ENCODE measurements at places on chromosomes 12 and 14.
A peak's percentile ranks its signal among the peaks of the same experiment; 100 is the strongest.

GRCh38 chr14:54003064-54003463, 46.4 kb upstream of the BMP4 start:
- no peak for DNase-seq

GRCh38 chr14:51369814-51370213, 129.8 kb downstream of the TMX1 start:
- no peak for DNase-seq

DNA sequence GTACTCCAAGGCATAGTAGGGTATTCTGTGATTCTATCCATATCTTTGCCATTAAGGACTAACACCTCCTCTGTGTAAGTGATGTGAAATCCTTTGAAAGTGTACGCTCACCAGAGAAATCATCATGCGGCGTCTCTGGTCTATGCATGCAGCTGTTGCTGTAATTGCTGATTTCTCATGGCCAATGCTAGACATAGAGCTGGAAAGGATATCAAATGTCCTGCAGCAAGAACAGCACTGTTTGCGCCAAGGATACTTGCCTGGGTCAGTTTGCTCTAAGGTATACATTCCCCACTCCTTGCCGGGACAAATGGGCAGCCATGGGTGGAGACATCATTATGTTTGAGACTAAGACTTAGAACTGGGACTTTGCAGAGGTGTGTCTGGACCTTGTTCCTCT, 896.4 kb downstream of the BCL11B start:
- DNase-seq = no peak

DNA sequence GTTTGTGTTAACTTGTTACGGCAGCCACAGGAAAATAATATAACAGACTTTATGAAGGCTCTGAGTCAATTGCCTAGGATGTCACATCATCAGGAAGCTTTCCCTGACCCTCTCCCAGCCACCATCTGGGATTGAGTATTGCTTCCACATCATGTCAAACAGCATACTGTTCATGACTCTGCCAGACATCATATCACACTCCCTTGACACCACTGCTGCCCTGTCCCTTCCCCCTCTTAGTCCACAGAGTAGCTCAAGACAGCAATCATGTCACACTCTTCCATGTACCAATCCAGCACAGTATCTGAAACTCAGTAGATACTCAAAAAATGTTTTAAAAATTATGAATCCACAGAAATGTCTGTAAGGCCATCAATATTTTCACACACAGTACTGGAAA, 168.0 kb downstream of the PIK3C2G start:
- no peak for DNase-seq

- no peak for DNase-seq
Measured at GRCh38 chr12:124322271-124322998, 27.5 kb downstream of the RFLNA start.

DNA sequence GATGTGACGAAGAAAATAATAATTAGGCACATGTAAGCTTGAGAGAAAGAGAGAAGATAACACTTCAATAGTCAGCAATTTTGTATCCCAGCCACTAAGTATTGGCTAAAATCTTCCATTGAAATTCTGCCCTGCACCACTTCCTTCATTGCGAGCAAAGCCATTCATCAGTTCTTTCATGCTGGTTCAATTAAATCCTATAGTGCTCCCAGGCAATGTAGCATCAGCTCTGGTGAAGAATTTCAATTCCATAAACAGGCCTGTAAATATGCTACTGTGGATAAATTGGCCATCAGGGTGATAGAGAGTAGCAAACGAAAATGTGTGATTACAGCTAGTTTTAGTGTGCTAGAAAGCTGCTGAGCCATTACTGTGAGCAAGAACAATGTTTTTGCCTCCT, 24.7 kb downstream of the RPL10L start:
- no peak for DNase-seq

DNA sequence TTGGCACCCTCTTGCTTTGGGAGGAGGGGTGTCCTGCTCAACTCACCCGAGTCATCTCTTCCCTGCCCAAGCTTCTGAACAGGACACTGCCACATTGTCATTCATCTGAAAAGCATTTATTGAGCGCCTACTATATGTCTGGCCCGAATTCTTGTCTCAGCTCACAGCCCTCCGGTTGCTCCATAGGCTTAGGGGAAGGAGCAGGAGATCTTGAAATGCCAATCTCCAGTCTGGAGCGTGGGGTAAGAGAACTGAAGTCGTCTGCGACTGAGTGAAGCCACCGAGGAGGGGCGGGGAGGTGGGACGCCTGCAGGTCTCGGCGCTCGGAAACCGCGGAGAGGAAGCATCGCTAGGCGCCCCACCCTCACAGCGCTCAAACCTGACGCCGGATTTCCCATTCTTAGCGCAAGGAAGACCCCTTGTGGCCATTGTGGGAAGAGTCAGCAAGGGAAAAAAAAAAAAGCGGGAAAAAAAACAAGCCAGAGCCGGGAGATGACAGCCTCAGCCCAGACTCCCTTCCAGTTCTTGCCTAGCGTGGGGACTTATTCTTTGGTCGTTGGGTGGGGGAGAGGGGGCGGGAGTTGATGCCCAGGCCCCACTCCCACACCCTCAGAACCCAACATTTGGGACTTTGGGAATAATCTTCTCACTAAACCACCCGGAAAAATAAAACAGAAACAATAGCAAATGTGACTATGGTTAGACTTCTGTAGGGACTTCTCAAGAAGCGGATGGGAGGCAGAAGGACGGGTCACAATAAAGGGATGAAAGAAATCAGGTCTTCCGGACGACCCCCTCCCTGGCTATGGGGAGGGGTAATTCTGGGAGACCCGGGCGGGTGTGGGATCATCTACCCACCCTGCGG, 28.2 kb upstream of the SMUG1 start:
- DNase-seq = peak; percentile 52

GRCh38 chr14:61179061-61179690, 102.0 kb downstream of the TMEM30B start:
- DNase-seq = no peak

DNA sequence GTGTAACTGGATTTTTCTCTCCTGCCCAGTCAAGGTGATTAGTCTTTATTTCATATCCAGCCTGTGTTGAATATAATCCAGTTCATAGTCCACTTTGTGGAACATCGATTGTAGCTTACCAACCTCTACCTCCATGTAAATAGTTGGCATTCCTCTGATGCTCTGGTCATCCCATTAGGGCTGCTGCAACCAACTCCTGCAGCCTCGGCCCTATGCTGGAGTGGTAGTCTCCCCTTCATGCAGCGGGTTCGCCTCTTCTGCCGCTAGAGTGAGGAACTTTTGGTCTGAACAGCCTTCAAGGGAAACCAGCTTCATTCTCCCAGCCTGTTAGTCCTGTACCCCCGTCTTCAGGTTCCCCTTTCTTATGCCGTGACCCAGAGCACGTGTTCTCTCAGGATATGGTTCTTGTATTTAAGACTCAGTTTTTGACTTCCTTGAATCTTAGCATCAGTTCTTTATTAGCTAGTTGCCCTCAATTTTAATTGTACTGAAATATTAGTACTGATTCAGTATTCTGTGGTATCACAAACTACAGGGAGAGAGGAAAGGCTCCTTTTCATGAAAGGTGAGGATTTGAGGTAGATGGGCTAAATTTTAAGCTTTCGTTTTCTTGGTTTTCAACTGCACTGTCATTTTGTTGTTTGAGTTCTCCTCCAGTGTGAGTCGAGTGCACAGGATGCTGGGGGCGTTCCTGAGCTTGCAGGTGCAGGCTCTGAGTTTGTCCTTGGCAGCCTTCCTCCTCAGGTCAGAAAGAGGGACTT, 33.2 kb downstream of the ZNF664 start:
- no peak for DNase-seq

- DNase-seq = no peak
Measured at GRCh38 chr12:117441751-117442150, 80.3 kb upstream of the NOS1 start.

- DNase-seq = no peak
Measured at GRCh38 chr14:91931478-91932088, 15.9 kb downstream of the FBLN5 start.

GRCh38 chr14:94099006-94099405, 11.5 kb upstream of the IFI27 start:
- DNase-seq = no peak

GRCh38 chr14:29743531-29743930, 184.1 kb downstream of the PRKD1 start:
- no peak for DNase-seq

- DNase-seq = no peak
Measured at GRCh38 chr12:13811061-13811460, 170.3 kb downstream of the GRIN2B start.

DNA sequence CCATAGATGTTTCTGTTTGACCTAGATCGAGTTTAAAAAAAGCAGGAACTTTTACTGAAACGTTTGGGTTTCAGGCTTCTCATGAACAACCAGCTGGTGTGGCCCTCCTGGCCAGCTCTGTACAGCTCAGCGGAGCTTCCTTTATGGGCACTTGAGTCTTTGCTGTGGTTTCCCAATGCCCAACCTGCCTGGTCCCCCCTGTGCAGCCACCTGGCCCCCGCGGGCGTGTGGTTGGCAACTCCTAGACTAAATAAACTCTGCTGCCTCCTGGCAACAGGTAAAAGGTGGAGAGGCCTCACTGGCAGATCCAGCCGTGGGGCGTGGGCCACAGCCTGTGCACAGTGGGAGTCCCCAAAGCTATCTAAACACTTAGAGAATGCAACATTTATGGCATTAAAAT, 38.7 kb downstream of the ADGRD1 start:
- DNase-seq = no peak

DNA sequence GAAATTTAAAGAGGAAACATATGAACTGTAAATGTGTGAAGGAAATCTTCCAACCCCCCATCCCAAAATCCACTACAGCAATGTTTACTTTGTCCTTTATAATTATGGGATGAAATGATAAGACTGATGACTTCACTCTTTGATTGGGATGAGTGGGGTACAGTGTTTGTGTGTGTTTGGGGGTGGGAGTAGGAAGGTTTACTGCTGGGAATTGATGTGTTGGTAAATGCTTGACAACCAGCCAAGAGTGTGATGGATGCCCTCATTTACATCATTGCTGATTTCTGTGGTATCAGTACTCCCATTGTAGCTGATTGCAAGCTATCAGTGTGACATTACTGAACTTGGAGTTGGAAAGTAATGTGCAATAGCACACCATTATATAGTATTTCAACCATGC, 90.9 kb downstream of the KCNMB4 start:
- no peak for DNase-seq

DNA sequence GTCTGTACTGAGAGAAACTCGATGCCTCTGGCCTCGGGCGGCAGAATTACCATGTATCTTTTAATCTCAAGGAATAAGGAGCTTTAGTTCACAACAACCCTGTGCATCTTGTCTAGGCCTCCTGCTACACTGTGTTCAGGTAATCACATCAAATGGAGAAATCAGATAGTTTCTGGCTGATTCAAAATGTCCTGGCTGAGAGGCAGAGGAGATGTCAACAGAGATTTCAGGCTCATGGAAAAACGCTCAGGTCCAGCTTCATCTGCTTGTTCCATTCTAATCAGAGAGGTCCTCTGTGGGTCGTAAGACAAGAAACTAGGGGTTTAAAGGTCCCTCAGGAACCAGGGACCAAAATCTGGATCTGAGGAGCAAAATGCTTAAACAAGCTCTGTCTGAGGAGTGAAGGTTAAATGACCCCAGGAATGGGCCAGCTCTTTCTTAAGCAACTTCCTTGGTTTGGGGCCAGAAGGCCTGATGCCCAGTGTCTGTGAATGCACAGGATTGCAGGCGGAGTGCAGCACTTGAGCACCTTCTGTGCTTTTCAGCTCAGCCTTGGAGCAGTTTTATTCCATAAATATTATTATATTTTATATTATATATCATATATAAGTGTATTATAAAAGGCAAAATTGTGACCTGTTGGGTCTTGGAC, 170.2 kb upstream of the PRICKLE1 start:
- no peak for DNase-seq

DNA sequence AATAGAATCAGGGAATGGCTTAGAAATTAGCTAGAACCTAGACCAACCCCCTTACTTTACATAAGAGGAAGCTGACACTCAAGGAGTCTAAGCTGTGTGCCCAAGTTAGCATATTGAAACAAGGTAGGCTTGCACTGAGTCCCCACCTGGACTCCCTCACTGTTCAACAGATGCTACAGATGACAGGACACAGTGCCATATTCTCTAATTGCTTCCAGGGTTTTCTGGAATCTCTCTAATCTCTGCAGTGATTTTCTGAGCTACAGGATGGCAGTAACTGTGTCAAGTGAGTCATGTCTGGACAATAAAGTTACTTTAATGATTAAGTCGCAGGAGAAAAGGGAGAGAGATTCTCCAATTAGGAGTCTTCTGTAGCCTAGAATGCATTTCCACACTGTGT, 35.8 kb downstream of the AKAP6 start:
- DNase-seq = no peak

GRCh38 chr14:103519043-103519836, 3.4 kb downstream of the CKB start:
- DNase-seq = no peak

- no peak for DNase-seq
Measured at GRCh38 chr14:63853831-63854293, 1.1 kb downstream of the SYNE2 start.

- no peak for DNase-seq
Measured at GRCh38 chr12:54497883-54498282, 331 bp downstream of the NCKAP1L start.

- no peak for DNase-seq
Measured at GRCh38 chr12:48291511-48291910, 59.2 kb downstream of the ZNF641 start.

- no peak for DNase-seq
Measured at GRCh38 chr12:123149501-123150274, 1.2 kb downstream of the PITPNM2 start.

DNA sequence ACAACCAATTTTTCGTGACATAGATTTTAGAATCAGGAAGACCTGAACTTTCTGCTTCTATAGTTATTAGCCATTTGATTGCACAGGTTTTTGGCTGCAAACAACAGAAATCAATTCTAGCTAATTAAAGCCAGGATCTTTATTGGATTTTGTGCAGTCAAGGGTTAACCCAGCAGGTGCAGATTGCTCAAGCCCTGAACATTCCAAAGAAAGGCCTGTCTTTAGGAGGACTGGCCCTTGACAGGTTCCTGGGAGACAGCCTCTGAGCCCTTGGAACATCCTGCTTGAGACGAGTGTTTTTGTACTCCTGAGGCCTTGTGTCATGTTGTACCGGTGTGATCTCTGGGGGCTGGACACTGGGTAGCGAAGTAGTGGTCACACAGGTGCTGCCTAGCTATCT, 174.6 kb downstream of the PTCSC3 start:
- no peak for DNase-seq

GRCh38 chr14:75877292-75877691, 104.5 kb downstream of the TGFB3 start:
- DNase-seq = peak; percentile 88

Measured in fibroblast of skin of left biceps (primary cell).